T-helper 22 cell (primary cell): ENCODE measurements at places on chromosomes 5 and 9.

DNA sequence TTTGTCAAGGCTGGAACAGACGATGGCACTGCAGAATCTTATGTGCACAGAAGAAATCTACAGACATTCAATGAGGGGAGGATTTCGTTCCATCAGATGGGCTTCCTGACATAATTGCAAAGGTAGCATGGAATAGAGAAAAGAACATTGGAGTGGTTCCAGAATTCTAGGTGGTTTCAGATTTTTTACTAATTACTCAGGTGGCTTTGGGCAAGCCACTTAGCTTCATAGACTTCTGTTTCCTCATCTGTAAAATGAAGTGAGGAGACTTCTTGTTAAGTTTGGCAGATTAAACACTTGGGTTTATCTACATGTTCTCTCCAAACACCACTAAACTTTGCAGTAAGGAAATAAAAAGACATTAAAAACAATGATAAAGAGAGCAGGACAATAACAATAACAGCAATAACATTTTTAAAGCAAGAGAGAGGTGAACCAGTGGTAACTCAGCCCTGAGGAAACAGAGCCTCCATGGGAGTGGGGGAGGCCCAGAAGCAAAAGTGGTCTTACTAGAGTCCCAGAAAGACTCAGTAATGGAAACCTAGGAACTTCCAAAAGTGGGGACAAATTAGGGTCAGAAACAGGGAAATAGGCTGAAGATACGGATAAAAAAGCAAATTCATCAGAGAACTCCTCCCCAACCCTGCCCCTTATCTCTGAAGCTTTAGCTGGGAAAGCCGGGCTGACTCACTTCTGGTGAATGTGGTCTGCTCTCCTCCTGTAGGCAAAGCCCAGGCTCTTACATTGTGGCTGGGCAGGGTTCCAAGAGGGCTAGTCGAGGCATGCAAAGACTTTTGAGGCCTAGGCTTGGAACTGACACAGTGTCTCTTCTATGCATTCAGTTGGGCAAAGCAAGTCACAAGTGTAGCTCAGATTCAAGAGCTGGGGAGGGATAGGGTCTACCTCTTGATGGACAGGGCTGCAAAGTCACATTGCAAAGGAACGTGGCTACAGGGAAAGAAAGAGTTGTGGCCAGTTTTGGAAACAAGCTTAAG lies 11.8 kb upstream of the ACTBL2 start:
- no peak for DNase-seq

- DNase-seq: no peak
Measured at GRCh38 chr5:153881687-153882086, 157.0 kb downstream of the FAM114A2 start.

- no peak for DNase-seq
Measured at GRCh38 chr5:59709846-59710245, 183.7 kb downstream of the PDE4D start.

GRCh38 chr5:64505769-64506566 lies at the start of gene RGS7BP:
RGS7BP (plus strand) TSS chr5:64506015; CDS start chr5:64506625, 610 bp downstream.
- no peak for DNase-seq

GRCh38 chr5:124605541-124605940 lies 140.9 kb downstream of the ZNF608 start:
- no peak for DNase-seq

DNA sequence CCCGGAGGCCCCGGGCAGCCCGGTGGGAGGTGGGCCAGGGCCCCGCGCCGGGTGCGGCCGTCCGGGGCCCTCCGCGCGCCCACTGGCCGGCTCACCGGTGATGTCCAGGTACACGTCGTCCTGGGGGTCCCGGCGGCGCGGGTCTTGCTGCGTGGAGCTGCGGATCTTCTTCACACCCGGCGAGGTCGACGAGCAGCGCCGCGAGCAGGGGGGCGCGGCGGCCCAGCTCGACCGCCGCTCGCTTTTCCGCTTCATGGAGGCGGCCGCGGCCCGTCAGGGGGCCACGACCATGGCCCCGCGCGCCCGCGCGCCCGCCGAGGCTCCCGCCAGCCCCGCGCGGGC lies 548 bp downstream of the CDC14B start:
- no peak for DNase-seq

DNA sequence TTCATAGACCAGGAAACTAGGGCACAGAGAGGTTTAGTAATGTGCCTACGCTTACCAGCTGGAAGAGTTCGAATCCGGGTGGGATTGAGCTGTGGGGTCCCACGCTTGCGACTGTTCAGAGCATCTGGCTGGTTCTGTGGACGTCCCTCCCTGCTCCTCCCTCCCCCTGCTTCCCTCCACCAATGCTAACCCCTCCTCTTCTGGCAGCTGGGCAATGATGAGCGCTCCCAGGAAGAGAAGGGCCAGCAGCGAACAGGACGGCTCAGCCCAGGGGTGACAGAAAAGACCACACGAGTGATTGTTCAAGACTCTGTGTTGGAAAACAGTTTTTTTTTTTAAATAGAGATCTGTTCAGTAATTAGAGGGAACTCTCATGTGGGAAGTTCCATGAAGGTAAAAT lies 6.9 kb downstream of the FAM163B start:
- DNase-seq: no peak

- no peak for DNase-seq
Measured at GRCh38 chr5:82405161-82405560, 127.0 kb upstream of the RPS23 start.

DNA sequence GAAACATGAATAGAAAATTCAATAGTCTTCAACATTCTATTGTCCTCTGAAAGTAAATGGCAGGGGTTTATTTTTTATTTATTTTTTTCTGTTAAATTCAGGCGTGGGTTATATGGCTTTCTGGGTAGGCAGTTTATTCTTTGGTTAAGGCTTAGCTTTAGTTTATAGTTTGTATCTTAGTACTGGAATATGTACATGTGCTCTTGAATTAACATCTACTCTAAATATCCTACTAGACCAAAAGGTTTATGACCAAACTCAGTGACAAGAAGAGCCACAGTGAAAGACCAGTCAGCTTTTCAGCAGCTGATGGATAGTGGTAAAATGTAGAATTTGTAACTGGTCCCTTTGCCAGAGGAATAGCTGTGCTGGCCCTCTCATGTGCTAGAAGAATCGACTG lies 62.0 kb upstream of the DAB2 start:
- no peak for DNase-seq

DNA sequence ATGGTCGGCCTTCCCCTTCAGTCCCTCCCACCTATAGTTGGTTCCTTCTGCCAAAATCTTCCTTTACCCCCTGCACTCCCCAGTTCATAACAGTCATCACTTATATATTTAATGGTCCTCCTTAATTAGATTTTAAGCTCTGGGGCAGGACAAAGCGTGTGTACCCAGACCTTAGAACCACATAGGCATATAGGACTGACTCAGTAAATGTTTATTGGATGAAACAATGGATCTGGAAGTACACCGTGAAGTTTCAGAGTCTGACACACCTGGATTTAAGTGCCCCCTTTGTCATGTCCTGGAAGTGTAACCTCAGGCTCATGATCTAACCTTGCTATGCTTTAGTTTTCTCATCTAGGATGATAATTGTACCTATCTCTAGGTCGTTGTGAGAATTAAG lies 32.0 kb downstream of the STARD4 start:
- DNase-seq: no peak

- no peak for DNase-seq
Measured at GRCh38 chr9:128372784-128373183, 1.6 kb downstream of the URM1 start.

DNA sequence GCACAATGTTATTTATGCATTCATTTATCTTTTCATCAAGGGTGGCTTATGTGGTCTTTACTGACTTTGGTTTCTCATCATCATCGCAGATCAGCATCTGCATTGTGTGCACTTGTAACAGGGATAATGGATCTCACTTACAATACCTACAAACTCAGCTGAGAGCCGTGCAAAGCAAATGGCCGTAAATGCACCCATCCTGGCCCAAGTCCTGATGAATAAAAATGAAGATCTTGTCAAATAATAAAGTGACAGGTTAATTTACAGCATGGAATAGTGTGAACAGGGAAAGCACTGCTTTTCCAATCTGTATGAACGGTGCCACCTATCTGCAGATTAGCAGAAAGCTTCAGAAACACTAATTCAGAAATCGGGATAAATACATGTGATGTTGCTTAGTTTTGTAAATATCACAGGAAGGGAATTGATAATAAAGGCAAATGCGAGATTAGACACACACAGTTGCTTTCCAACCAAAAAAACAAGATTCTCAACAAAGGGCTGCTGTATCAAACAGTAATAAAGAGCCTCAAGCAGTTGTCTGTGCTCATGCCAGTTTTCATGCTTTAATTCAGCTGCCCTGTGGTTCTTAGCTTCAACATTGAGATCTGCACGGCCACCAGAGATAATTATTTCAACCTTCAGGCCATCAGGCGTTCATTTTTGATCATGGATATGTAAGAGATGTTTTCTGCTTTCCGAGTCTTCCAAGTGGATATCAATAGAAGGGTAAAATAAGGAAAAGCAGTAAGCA lies 153.4 kb upstream of the POU5F2 start:
- DNase-seq: no peak

GRCh38 chr5:1760231-1760630 lies 39.4 kb downstream of the MRPL36 start:
- no peak for DNase-seq

DNA sequence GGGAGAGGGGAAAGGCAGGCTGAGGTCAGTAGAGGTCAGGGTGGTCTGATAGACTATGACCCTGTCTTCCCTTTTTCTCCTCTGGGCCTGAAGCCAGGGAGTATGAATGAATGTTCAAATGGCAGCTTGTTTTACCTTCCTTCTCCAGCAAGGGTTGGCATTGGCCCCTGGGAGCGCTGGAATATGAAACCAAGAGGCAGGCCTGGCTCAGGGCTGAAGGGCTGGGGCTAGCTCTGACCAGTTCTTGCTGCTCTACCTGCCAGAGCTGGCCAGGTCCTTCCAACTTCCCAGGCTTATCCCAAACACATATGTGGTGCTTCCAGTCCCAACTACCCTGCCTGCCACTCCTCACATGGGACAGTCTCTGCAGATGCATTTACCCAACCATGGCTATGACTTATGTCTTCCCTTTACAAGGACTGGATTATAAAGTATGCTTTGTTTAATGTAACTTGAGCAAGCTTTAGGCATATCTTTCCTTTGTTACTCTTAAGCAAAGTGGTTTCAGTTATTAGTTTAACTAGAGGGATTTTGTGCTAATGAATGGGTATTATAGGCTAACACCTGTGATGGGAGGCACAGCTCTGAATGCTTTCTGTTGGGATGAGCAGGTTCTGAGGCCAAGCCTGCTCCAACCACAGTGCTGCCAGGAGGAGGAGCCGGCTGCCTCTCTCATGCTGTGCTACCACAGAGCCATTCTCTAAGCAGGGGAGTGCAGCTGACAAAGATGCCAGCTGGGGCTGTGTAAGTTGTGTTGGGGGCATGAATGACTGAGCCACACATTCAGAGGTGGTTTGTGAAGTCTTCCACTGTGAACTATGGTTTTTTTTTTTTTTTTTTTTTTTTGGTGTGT lies 6.1 kb downstream of the CCNI2 start:
- no peak for DNase-seq

DNA sequence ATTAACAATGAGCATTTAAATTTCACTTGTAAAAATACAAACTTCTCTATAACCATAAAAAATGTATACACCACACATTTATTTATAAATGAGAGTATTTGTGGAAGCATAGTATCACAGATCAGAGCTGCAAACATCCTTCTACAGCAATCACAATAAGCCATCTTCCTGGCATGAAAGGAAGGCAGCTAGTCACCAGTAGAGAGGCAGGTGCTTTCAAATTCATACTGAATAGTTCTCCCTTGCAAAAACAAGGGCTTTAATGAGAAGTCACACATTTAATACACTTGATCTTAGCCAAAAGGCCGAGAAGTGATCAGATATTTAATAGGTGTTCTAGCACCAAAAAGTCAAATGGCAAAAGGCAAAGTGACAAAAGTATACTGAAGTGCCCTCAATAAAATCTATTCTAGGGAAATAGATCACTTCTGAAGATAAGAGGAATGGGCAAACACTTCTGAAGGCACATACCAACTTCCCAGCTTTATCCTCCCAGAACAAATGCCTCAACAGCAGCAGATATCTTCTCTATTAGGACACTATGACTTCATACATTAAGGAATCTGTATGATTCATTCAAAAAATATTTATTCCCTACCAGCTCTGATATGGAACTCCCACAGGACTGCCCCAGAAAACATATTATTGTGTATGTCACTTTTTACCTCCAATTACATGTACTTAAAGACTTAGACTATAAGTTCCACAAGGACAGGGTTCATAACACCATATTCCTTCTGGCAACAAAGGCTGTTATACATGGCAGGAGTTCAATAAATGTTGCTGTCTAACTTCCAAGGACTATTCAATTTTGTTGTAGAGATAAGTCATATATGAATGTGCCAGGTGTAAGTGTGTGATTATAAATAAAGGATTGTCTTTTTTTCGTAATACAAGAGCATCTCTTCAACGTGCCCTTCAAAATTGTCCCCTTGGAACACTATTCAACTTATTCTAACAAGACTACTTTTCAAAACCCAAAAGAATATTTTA lies 31.7 kb downstream of the MAPKAP1 start:
- no peak for DNase-seq

- no peak for DNase-seq
Measured at GRCh38 chr9:89718651-89719050, 113.8 kb downstream of the GADD45G start.

DNA sequence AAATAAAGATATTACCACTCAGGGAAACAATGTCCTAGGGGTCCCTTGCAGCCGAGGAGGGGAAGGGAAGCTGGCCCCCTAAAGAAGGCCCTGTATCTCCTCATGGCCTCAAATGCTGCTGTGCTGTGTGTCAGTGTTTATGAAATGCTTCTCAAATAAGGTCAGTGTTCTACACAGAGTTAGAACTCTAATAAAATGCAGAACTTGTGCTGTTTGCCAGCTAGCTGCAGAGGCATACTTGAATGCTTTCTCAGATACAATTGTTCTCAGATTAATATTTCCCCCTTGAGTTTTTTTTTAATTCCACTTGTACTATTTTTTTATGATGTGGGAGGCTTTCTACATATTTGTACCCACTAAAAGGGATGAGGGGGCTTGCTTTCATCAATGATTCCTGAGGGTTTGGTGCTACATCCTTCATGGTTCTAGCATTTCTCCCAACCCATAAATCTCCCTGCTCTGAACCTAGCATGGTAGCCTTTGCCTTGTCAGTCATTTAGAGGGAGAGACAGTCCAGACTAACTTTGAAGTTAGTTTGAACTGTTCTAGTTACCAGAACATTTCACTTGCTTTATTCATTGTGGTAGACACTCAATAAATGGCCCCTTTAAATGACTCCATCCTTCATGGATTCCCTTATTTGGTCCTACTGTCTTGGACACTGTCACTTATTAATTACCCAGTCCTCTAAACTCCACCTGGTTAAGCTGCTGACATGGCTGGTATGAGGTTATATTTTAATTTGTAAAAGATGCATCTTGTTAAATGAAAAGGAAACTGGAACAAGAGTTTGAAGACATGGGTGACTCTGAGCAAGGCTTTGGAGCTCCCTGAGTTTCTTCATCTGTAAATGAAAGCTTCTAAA lies 12.6 kb downstream of the SLIT3 start:
- DNase-seq: no peak

DNA sequence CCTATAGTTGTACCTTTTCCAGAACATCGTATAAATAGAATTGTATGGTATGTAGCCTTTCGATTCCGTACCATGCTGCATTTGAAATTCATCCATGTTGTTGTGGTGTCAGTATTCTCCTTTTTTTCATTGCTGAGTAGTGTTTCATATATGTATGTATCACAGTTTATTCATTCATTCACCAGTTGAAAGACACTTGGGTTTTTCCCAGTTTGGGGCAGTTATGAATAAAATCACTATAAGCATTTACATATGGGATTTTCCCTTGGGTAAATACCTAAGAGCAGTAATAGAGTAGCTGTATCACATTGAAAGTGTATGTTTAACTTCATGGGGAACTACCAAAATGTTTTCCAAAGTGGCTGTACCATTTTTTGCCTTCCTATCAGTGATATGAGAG lies 16.1 kb upstream of the FKTN start:
- DNase-seq: no peak

- no peak for DNase-seq
Measured at GRCh38 chr5:133825631-133826289, 142.7 kb downstream of the C5orf15 start.
